ENCODE measurements at places on chromosomes 1 and 21.

- ATAC-seq, result no peak
Observed at GRCh38 chr1:168766568-168766967, 37.6 kb upstream of the DPT start.

DNA sequence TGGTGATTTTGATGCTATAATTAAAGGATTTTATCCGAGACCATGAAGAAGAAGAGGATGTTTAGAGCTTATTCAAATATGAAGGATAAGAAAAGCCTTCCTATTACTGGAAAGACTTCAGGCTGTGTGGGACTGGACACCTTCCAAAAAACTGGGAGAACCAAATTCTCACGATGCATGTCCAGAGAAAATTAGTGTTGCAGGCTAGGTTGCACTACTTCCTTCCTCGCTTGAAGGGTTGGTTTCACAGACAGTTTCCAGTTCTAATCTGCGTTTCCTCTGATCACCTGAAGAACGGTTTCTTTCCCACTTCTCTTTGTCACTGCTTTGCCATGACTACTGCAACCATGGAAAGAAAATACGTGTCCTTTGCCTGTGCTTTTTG, 2.0 kb downstream of the MTARC2 start:
- ATAC-seq, result no peak

GRCh38 chr1:241495741-241496140, 23.8 kb downstream of the FH start:
- ATAC-seq, result no peak

- ATAC-seq, result no peak
Observed at GRCh38 chr1:180280617-180281016, 50.6 kb downstream of the LHX4 start.
